ENCODE measurements at places on chromosomes 13 and 19. TPM values are rescaled to one million over a fixed set of nuclear protein-coding genes. Genes with fewer than 3 reads are reported as not detected.

ZNF837 gene
- 0.64 TPM for total RNA-seq

ZNF790 gene
- total RNA-seq: 2.9 TPM

ZNF584 gene
- total RNA-seq: 13.3 TPM

ERF gene
- total RNA-seq: 85.5 TPM

PPM1N gene
- total RNA-seq: 1.0 TPM

C1QTNF9B gene
- not detected for total RNA-seq
